Spleen (tissue), 13 donors: ENCODE measurements at places on chromosomes 1 and 21. TPM values are rescaled to one million over a fixed set of nuclear protein-coding genes. Genes with fewer than 3 reads are reported as not detected.

DNA sequence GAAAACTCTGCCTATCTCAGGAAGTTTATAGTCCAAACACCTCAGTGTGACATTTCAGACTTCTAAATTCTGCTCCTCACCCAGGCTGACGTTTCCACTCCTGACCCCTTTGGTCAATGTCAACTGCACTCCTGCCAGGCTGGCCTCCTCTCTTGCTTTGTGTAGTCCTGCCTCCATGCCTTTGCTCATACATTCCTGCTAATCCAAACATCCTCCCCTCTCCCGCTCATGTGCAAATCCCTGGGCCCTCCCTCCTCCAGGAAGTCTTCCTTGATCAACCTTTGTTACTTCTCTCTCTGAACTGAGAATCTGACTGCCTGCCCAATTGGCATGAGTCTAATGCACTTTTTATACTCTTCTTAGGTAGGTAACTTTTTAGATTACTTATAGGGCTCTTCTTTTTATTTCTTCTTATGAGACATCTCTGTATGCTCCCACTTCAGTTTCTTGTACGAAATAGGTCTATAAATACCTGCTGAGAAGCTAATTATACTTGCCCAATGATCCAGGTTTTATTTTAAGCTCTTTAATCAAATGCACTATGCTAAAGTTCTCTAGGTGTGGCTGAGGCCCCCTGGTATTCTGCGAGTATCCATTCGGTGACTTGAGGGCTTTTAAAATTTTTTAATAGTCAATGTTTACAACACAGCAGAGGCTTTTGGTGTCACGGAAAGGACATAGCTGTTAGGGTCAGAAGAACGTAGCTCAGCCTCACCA, 128.1 kb downstream of the PLXNA2 start:
- H3K27me3 ChIP-seq: no peaks in the 10 kb centered on the region
- H3K27ac ChIP-seq: no peak overlapping the region
- H3K36me3 ChIP-seq: no peaks in the 10 kb centered on the region
- H3K4me1 ChIP-seq: no peaks in the 10 kb centered on the region

DNA sequence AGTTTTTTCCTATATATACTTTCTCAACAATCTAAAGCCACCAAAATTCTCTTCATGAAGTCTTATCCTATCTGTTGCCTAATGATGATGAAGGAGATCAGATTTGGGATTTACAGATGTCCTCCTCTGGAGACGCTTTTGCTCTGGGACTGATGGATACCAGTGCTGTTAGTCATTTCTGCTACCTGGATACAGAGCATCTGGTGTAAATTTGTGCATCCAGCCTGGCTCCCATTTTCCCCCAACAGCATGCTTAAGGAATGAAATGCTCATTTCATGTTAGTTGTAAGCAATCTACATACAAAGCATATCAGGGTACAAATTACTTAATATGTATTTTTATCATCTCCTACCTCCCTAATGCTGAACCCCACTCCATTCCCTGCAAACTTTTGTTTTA, 57.7 kb downstream of the HNRNPR start:
- H3K4me3 ChIP-seq: no peak overlapping the region
- no peaks in the 10 kb centered on the region for H3K4me1 ChIP-seq
- H3K27me3 ChIP-seq: no peaks in the 10 kb centered on the region
- DNase-seq: no peak
- peaks cover 13% of the 10 kb centered on the region for H3K36me3 ChIP-seq

Gene TFF2
- total RNA-seq: not detected

Gene CITED4
- total RNA-seq: 36.1 TPM

- H3K4me3 ChIP-seq: no peak overlapping the region
- H3K36me3 ChIP-seq: no peaks in the 10 kb centered on the region
- no peak overlapping the region for H3K27ac ChIP-seq
- DNase-seq: no peak
- H3K4me1 ChIP-seq: peaks cover 39% of the 10 kb centered on the region
Measured at GRCh38 chr1:174939775-174940545, 59.8 kb upstream of the CACYBP start.

DNA sequence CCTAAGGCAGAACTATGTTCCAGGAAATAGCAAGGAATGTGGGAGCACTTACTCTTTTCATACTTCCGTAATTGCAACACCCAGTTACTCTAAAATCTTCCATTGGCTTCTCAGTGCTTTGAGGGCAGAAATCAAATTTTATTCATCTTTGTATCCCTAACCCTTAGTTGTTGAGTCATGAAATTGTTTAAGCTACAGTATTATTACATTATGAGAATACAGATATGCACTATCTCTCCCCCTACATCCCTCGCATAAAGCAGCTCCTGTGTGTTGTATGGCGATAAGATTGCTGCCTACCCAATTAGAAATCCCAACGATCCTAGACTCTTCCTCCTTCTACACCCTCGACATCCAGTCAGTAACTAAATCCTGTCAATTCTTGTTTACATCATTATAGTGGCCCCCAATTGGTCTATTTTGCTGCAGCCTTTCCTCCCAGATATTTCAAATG, 2.6 kb downstream of the AIDA start:
- no peak overlapping the region for H3K4me3 ChIP-seq
- no peaks in the 10 kb centered on the region for H3K27me3 ChIP-seq
- H3K36me3 ChIP-seq: peaks cover 25% of the 10 kb centered on the region

- no peaks in the 10 kb centered on the region for H3K36me3 ChIP-seq
- H3K27me3 ChIP-seq: no peaks in the 10 kb centered on the region
- peaks cover 66% of the 10 kb centered on the region for H3K4me1 ChIP-seq
- no peak overlapping the region for H3K4me3 ChIP-seq
Measured at GRCh38 chr1:111631502-111631901, 11.9 kb downstream of the RAP1A start.

Gene TAS1R1
- 0.13 TPM for total RNA-seq

- H3K27me3 ChIP-seq: no peaks in the 10 kb centered on the region
- no peak for DNase-seq
- H3K4me3 ChIP-seq: no peak overlapping the region
- H3K4me1 ChIP-seq: no peaks in the 10 kb centered on the region
Measured at GRCh38 chr1:201248721-201249559, 34.4 kb upstream of the PKP1 start.

DNA sequence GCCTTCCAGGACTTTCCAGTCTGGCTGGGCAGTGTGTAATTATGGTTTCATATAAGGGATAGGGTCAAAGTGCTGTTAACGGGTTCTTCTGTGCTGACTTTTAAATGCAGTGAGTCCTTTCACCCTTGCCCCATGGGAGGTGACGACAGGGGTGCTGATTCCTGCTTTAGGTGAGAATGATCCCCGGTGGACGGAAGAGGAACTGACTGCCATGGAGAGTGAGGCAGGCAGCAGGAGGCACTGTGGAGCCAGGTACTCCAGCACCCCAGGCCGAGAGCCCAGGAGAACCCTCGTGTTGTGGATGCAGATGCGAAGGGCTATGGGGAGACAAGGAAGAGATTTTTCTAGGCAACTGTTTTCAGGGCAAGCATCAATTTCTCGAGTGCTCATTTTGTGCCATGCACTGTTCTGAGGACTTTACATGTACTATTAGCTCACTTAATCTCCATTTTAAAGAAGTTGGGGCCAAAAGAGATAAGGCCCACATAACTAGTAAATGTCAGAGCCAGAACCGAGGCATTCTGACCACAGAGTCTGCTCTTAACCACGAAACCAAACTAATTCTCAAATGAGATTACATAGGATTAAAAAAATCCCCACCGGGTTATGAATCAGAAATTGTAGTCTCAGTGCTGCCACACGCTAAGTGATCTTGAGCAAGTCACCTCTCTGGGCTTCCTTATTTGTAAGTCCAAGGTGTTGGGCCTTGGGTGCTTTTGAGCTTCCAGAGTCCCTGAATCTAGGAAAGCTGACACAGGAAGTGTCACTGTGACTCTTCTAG, 28.2 kb downstream of the STPG1 start:
- H3K36me3 ChIP-seq: peaks cover 12% of the 10 kb centered on the region
- no peak overlapping the region for H3K4me3 ChIP-seq
- H3K27me3 ChIP-seq: no peaks in the 10 kb centered on the region
- no peak for DNase-seq
- H3K4me1 ChIP-seq: peaks cover 21% of the 10 kb centered on the region
- peak overlapping the region; percentile 75 for H3K27ac ChIP-seq

GRCh38 chr1:36187800-36188593, 32.0 kb downstream of the MAP7D1 start:
- H3K4me1 ChIP-seq: peaks cover 7% of the 10 kb centered on the region
- H3K27ac ChIP-seq: peak overlapping the region; percentile 72
- no peaks in the 10 kb centered on the region for H3K27me3 ChIP-seq
- peak; percentile 91 for DNase-seq
- H3K4me3 ChIP-seq: no peak overlapping the region

DNA sequence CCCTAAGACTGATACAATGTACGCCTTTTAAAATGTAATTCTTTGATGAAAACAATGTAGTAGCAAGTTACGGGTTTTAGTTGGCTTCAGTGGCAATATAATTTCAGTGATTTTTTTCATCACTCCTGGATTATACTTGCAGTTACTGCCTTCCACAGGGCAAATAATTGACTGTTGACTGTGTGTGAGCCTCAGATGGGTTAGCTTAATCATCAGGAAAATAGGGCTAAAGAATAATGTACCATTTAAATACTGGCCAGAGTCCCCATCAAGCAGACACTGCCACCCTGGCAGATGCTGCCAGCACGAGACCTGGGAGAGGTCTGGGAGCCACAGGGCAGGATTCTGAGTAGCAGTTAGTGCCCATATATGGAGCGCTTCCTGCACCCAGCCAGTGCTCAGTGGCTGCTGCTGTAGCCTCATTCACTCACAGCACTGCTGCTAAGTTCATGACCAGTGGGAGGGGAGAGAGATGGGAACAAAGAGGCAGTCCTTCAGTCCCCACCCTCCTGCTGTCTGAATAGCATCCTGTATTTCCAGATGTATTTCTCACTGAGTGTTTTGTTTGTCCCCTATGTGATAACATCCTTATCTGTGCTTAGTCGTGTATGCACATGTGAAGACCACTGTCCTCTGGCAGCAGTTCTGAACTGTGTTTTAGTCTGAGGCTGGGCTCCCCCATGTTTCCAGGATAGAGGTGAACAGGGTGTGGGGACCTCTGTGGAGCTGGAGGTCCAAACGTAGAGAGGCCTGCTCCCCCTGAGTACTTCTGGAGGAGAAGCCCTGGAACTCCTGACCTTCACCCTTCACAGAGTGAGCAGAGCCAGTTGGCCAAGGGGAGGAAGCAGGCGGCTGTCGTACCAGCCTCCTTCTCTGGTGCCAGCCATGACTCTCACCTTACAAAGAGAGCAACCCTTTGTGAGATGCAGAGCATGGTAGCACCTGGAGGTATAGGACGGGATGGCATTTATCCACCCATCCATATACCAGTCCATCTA, 80.4 kb downstream of the ADARB1 start:
- no peaks in the 10 kb centered on the region for H3K36me3 ChIP-seq
- no peak overlapping the region for H3K27ac ChIP-seq
- peaks cover 41% of the 10 kb centered on the region for H3K4me1 ChIP-seq

Gene LHX4
- not detected for total RNA-seq

DNA sequence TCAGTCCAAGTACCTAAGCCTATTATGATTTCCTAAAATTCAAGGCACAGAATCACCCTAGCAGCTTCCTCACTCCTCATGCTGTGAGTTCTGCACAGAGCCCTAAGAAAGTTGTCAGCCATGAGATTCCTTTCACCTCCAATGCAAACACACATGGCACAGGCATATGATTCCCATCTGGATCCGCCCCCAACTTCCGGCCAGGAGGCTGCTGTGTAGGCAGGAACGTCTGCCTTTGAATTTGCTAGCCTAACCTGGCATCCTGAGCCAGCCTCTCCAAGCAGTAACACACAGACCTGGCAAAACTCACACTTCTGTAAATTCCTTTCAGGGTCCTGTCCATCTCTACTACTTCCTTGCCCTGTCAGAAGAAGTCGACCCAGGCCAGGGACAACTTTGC, 521.1 kb upstream of the BEND5 start:
- no peak for DNase-seq
- no peaks in the 10 kb centered on the region for H3K36me3 ChIP-seq
- no peaks in the 10 kb centered on the region for H3K27me3 ChIP-seq
- no peaks in the 10 kb centered on the region for H3K4me1 ChIP-seq

DNA sequence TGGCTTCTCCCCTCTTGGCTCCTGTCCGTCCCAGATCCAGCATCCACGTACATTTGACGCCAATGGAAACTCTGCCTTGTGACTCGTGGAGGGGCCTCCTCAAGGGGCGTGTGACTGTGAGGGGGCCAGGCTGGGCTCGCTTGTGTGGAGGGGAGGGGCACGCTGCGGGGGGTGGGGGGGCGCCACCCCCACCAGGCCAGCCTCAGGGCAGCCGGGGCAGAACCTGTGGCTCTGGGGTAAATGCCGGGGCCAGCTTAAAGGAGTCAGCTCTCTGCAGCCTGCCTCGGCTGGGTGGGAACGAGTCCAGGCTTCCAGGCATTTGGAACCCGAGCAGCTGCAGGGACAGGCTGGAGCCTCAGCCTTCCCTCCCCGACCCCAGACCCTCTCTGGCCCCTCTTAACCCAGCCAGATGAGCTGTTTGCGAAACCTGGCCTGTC, 94.1 kb downstream of the SIK1 start:
- H3K27me3 ChIP-seq: peaks cover 3% of the 10 kb centered on the region
- peak overlapping the region; percentile 77 for H3K27ac ChIP-seq
- H3K4me3 ChIP-seq: no peak overlapping the region
- no peaks in the 10 kb centered on the region for H3K36me3 ChIP-seq
- DNase-seq: no peak

Gene ASCL5
- not detected for total RNA-seq

DNA sequence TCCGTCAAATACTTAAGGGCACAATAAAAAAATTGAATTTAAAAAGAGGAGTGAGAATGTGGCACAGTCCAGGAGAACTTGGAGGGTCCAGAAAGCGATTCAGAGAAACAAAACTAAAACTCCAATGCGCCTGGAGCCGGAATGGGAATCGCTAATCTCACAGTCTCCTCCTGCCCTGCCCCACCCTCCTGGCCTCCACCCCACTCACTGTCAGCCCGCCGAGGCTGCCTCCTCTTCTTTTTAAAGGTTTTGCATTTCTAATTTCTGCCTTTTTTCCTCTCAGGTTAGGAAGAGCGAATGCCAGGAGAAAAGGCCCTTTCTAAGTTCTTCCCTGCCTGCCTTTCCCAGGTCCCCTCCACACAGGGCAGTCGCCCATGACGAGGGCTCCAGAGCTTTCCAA, 135.3 kb downstream of the ZBTB18 start:
- H3K27me3 ChIP-seq: no peaks in the 10 kb centered on the region
- H3K4me1 ChIP-seq: no peaks in the 10 kb centered on the region
- H3K27ac ChIP-seq: no peak overlapping the region
- no peak for DNase-seq
